Gastrocnemius medialis (tissue), 4 donors: ENCODE measurements at places on chromosomes 6 and 20.

DNA sequence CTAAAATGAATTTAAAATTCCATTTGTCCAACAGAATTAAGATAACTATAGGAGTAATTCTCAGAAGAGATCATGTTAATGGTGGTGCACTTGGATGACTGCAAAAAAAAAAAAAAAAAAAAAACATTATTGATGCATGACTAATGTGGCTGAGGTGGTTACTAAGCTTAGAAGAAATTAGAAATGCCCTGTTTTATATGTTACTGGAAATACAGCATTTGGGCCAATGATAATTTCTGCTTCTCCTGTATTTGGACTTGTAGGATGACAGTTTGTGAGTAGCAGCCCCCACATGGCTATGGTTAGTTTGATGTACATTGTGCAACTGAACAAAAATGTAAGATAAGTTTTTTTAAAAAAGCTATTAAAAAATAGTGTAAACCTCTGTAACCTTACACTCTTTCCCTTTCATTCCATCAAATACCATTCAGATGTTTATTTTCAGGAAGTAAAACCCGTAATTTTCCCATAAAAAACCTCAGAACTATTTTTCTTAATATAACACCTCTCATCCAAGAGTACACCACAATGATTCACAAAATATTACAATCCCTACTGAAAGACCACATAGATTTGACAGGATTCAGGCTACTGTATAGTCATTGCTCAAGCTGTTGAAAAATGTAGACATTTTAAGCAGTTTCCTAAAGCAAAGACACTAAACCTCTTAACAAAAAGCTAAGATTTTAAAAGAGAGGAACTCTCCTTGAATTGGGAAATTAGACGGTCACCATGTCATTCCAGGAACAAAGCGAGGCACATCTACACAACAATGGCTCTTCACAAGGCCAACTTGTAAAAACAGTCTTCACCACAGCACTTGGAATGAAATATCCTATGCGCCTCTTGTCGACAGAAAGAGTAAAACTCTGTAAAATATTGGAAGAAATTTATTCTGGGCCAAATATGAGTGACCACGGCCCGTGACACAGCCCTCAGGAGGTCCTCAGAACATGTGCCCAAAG lies 83.0 kb downstream of the WDR27 start:
- H3K4me1 ChIP-seq: peaks cover 6% of the 10 kb centered on the region
- H3K36me3 ChIP-seq: no peaks in the 10 kb centered on the region
- no peak for DNase-seq
- no peak overlapping the region for H3K27ac ChIP-seq
- H3K27me3 ChIP-seq: no peaks in the 10 kb centered on the region
- H3K4me3 ChIP-seq: no peak overlapping the region

- no peaks in the 10 kb centered on the region for H3K27me3 ChIP-seq
- H3K36me3 ChIP-seq: no peaks in the 10 kb centered on the region
- H3K4me1 ChIP-seq: peaks cover 9% of the 10 kb centered on the region
- H3K4me3 ChIP-seq: peak overlapping the region; percentile 81
Measured at GRCh38 chr20:44532259-44532980, 10.6 kb upstream of the SERINC3 start.

GRCh38 chr6:36501686-36502085 lies 45.6 kb downstream of the STK38 start:
- H3K36me3 ChIP-seq: peaks cover 53% of the 10 kb centered on the region
- DNase-seq: no peak
- H3K27me3 ChIP-seq: no peaks in the 10 kb centered on the region

GRCh38 chr6:64538722-64539121 lies 903.1 kb downstream of the PHF3 start:
- H3K27ac ChIP-seq: no peak overlapping the region
- H3K4me3 ChIP-seq: no peak overlapping the region
- no peaks in the 10 kb centered on the region for H3K27me3 ChIP-seq
- H3K4me1 ChIP-seq: no peaks in the 10 kb centered on the region

DNA sequence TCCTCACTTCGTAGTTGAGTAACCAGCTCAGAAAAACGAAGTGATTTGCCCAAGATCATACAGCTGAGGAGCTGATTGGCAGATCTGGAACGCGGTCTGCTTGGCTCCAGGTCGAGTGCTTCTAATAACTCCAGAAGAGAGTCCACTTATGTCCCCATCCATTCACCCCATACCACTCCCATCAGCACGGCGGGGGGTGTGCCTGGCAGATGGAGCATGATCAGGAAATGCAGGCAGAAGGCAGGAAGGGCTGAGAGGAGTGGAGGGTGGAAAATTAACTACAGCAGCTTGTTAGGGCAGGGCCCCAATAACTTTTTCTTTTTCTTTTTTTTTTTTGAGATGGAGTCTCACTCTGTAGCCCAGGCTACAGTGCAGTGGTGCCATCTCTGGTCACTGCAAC lies 15.0 kb downstream of the FITM2 start:
- H3K36me3 ChIP-seq: no peaks in the 10 kb centered on the region
- H3K27me3 ChIP-seq: no peaks in the 10 kb centered on the region
- H3K4me3 ChIP-seq: no peak overlapping the region

DNA sequence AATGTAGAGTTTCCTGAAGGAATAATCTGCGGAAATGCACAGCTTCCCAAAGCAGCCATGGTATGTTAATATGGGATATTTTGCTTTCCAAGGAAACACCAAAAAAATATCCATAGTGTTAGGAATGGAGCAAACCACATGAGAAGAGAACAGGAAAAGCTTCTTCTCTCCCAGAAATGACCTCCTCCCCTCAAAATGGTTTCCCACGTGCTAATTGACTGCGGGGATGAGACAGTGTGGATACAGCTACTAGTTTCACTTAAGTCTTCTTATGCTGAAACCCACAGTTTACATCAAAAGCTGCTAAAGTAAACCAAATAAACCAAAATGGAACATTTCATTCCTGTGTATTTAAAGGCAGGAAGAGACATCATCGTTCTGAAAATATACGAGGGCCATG lies 69.4 kb downstream of the FYN start:
- H3K27me3 ChIP-seq: no peaks in the 10 kb centered on the region
- no peak overlapping the region for H3K27ac ChIP-seq
- no peaks in the 10 kb centered on the region for H3K36me3 ChIP-seq
- no peaks in the 10 kb centered on the region for H3K4me1 ChIP-seq

GRCh38 chr20:4552075-4552640 lies 169.6 kb upstream of the PRND start:
- H3K36me3 ChIP-seq: no peaks in the 10 kb centered on the region
- H3K4me1 ChIP-seq: no peaks in the 10 kb centered on the region
- no peak overlapping the region for H3K27ac ChIP-seq
- no peaks in the 10 kb centered on the region for H3K27me3 ChIP-seq
- DNase-seq: no peak

- peak within 1 kb of the TSS; percentile 22 for H3K4me3 ChIP-seq
- no peaks in the 10 kb centered on the region for H3K4me1 ChIP-seq
Measured at GRCh38 chr20:21397341-21398108, at the start of gene NKX2-4. NKX2-4 (minus strand) TSS chr20:21397526; CDS start chr20:21397399, 127 bp downstream.

- H3K36me3 ChIP-seq: no peaks in the 10 kb centered on the region
- no peak overlapping the region for H3K27ac ChIP-seq
- no peaks in the 10 kb centered on the region for H3K27me3 ChIP-seq
- no peak for DNase-seq
Measured at GRCh38 chr20:61281286-61281795, 29.3 kb downstream of the CDH4 start.

DNA sequence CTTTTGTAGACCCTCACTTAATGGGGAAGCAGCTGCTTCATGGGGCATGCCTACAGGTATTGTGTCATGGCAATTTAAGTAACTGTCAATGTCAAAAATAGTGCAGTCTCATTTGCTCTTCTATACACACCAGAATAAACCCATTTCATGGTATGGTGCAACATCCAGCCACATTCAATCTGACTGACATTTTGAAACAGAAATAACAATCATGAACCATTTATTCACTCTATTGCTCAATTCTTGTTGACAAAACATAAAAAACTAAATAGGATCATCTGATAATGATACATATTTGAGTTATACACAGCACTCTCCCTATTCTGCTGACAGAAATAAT lies 122.9 kb downstream of the MAP7 start:
- no peak overlapping the region for H3K4me3 ChIP-seq
- H3K27me3 ChIP-seq: no peaks in the 10 kb centered on the region
- no peak for DNase-seq
- no peak overlapping the region for H3K27ac ChIP-seq
- H3K4me1 ChIP-seq: no peaks in the 10 kb centered on the region

DNA sequence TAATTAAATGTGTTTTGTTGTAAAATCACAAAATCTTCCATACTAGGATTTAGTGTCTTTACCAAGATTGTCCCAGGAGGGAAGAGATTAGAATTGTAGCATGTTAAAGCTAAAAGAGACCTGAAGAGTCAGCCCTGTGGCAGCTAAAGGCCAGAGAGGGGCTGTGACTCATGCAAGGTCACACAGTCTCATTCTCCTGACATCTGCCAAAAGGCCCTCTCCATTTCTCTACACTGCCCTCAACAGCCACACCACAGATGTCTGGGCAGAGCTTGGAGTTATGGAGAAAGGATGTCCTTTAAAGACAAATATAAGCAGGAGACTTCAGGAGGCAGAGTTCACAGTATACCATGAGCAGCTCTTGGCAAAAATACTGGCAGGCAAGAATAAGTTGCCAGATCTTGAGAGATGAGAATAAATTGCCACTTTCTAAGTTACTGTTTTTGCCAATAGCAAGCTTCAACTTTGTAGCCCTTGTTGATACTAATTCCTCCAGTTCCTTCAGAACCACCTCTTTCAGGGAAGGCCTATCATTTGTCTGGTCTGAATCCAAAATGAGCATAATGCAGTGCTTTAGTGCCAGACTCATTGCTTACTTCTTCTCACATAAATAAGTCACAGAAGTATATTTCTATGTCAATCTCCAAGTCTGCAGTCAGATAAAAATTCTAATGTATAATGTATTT lies 41.7 kb downstream of the AKIRIN2 start:
- H3K36me3 ChIP-seq: no peaks in the 10 kb centered on the region
- H3K27ac ChIP-seq: peak overlapping the region; percentile 73
- peaks cover 28% of the 10 kb centered on the region for H3K4me1 ChIP-seq
- no peaks in the 10 kb centered on the region for H3K27me3 ChIP-seq
- DNase-seq: peak; percentile 32

DNA sequence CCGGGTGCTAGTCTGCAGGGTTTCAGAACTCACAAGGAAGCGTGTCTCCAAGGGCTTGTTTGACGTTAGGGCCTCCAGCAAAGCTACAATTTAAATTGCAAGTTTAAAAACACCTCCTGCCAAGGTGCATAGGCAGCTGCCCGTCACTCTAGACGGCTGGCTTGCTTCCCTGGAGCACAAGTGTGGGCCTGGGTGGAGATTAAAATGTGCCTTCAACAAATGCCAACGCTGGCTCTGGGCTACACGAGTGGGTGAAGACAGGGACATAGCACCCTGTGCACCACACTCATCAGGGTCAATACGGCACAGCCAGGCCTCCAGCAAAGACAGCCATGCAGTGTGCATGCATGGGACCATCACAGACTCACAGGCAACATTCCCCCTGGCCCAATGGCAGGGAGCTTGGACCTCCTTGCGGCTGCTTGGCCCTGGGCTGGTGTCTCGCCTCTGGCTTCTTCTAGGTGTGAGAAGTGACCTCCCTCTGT lies 48.4 kb upstream of the FRMD1 start:
- no peak for DNase-seq
- no peaks in the 10 kb centered on the region for H3K4me1 ChIP-seq
- no peak overlapping the region for H3K27ac ChIP-seq
- no peak overlapping the region for H3K4me3 ChIP-seq
- H3K27me3 ChIP-seq: no peaks in the 10 kb centered on the region

GRCh38 chr6:53168516-53169267 lies 20.1 kb upstream of the GCM1 start:
- H3K27me3 ChIP-seq: no peaks in the 10 kb centered on the region
- no peak overlapping the region for H3K4me3 ChIP-seq
- H3K4me1 ChIP-seq: no peaks in the 10 kb centered on the region
- no peak for DNase-seq

- no peak overlapping the region for H3K27ac ChIP-seq
- no peaks in the 10 kb centered on the region for H3K36me3 ChIP-seq
- no peak overlapping the region for H3K4me3 ChIP-seq
- DNase-seq: no peak
Measured at GRCh38 chr20:23234311-23235078, 116.1 kb upstream of the NXT1 start.

DNA sequence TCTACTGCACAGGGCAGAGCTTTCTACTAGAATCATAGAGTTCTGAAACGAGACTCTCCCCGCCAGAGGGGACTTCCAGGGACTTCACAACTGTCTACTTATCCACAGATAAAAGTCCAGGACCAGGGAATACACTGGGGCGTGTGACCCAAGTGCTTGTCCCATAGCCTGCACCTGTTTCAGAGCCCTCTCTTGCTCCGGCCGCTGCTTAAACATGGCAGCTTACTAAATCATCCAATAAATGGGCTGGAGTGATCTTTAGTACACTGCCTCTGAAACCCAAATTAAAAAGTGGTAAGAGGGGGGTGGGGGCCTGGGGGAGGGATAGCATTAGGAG lies 8.9 kb upstream of the RAB44 start:
- H3K27ac ChIP-seq: no peak overlapping the region
- no peaks in the 10 kb centered on the region for H3K4me1 ChIP-seq
- H3K36me3 ChIP-seq: peaks cover 38% of the 10 kb centered on the region
- no peaks in the 10 kb centered on the region for H3K27me3 ChIP-seq
- DNase-seq: no peak

DNA sequence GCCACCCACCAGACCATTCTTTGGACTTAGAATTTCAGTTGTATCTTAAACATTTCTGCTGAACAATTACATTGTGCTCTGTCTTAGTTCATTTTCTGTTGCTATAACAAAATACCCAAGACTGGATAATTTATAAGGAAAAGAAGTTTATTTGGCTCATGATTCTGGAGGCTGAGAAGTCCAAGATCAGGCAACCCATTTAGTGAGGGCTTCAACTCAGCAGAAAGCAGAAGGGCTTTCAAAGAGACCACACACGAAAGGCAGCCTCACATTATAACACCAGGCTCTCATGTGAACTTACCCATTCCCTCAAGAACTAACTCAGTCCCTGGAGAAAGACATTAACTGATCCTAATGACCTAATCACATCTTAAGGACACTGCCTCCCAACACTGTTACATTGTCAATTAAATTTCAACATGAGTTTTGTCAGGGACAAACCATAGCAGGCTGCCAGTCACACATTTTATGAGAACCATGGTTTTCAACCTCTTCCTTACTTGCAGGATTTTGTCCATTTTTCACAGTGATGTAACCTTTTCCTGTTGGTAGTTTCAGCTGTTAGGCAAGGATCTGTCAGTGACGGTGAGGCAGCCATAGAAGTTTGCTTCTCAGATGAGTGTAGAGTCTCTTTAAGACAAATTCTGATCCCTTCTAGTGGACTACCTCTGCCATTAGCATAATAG lies 399.6 kb upstream of the SOX4 start:
- H3K4me3 ChIP-seq: no peak overlapping the region
- no peak for DNase-seq
- peaks cover under 1% of the 10 kb centered on the region for H3K4me1 ChIP-seq
